Psoas muscle (tissue), 8 donors: ENCODE measurements at places on chromosomes 3 and 15. TPM values are rescaled to one million over a fixed set of nuclear protein-coding genes. Genes with fewer than 3 reads are reported as not detected.

Gene CLDN18
- not detected for total RNA-seq

Gene SPINK8
- total RNA-seq, result not detected

Gene PDCD6IP
- 116 TPM for total RNA-seq

Gene PFKFB4
- total RNA-seq, result 4.1 TPM

Gene SERPINI2
- total RNA-seq, result not detected

Gene SGO1
- total RNA-seq, result not detected

Gene HYAL1
- 8.5 TPM for total RNA-seq
